Cerebellum (tissue), 4 donors: ENCODE measurements at places on chromosomes 6 and 20. TPM values are rescaled to one million over a fixed set of nuclear protein-coding genes. Genes with fewer than 3 reads are reported as not detected.

DNA sequence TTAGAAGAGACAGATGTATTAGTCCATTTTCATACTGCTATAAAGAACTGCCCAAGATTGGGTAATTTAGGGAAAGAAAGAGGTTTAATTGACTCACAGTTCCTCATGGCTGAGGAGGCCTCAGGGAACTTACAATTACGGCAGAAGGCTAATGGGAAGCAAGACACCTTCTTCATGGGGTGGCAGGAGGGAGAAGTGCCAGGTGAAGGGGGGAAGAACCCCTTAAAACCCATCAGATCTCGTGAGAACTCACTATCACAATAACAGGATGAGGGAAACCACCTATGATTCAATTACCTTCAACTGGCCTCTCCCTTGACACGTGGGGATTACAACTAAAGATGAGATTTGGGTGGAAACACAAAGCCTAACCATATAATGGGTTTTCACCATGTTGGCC lies 28.9 kb upstream of the PNRC1 start:
- no peak for DNase-seq

DNA sequence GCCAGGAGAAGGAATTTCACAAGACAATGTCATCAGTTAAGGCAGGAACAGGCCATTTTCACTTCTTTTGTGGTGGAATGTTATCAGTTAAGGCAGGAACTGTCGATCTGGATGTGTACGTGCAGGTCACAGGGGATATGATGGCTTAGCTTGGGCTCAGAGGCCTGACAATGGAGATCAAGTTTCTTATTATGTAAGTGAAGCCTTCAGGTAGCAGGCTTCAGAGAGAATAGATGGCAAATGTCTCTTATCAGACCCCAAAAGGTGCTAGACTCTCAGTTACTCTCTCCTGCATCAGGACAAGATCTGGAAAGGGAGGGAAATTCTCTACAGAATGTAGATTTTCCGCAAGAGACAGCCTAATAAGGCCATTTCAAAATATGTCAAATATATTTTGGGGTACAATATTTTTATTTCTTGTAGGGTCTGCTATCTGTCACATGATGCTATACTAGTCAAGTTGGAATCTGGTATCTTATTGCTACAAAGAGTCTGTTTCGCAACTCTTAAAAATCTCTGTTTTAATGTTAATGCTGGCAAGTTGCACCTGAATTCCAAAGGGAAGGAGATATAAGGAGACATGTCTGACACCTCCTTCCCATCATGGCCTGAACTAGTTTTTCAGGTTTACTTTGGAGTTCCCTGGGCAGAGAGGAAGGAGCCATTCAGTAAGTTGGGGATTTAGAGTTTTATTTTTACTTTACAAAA lies 48.8 kb downstream of the TRDN start:
- DNase-seq, result no peak

DNA sequence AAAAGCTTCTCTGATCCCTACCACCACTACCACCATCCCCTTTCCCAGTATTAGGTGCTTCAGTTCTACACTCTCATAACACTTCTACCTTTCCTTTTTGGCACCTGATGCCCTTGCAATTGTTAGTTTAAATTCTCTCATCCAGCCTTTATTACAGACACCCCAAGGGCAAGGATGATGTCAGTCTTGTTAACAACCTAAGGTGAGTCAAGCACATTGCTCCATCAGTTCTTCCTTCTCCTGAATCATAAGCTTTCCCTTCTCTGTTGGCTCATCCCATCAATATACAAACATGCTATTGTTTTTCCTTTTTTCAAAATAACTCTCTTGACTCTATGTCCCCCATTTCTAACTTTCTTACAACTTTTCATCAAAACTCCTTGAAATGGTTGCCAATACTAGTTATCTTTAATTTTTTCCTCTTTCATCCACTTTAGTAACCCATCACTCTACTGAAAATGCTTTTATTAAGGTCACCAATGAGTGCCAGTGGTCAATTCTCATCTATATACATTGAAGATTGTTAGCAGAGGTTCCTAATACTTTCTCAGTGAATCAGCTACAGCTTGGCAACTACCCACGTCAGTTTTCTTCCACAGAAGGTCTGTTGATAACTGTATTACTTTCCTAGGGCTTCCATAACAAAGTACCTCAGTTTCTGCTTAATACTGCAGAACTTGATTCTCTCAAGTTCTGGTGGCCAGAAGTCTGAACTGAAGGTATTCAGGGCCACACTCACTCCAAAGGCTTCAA lies 97.1 kb upstream of the FLRT3 start:
- no peak for DNase-seq

DNA sequence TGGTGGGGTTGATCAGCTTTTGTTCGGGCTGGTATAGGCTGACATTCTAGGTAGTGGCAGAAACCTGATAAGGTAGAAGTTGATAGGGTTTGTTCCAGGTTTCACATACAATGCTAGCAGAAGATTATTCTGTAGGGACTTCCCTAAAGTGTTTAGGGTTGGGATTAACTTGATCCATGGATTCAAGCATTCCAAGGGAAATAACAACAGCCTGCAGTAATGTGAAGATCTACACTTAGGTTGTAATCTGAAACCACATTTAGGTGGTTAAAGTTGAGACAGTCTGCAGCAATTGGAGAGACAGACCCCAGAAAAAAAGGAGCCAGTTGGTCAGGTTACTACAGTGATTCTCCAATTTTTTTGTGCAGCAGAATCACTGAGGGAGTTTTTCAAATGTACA lies 56.1 kb downstream of the GJA1 start:
- DNase-seq, result no peak

DNA sequence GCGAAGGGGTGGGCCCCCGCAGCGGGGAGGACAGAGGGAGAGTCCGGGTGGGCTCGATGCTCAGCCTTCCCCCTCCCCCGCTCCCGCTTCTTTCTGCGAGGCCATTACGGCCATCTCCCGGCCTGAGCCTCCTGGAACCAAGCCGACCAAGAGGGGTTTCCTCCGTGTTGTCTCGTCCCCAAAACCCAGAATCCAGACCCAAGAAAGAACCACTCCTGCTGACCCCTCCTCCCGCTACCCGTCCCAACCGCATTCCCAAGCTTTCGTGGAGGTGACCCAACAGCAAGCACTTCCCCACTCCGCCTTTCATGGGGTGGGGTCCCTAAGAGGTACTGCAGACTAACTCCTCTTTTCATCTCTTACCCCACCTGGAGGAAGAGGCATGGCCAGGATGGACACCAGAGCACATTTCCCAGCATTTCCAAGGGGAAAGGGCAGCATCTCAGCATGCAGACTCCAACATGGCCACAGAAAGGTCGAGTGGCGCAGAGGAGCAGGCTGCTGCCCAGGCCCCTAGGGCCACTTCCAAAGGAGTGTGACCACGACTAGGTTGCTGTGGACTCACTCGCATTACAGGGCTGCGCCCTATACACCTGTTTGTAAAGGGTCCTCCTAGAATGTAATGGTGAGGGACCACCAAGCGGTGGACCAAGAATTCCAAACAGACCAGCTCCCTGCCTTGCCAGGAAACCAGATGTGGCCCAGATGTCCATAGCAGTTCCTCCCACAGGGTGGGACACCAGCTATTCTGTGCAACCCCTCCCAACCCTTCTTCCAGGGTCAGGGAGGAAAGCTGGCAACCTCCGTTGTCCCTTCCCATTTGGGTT lies 53.4 kb downstream of the MRPL14 start:
- no peak for DNase-seq

GRCh38 chr6:34957231-34957783 lies 68.3 kb downstream of the ANKS1A start:
- no peak for DNase-seq

- DNase-seq, result no peak
Measured at GRCh38 chr6:24147511-24148153, 21.6 kb downstream of the NRSN1 start.

- no peak for DNase-seq
Measured at GRCh38 chr6:91045161-91045560, 458.3 kb upstream of the MAP3K7 start.

The FAM83B gene
- 0.64 TPM for total RNA-seq

The ROMO1 gene
- 49.3 TPM for total RNA-seq

The SLC13A3 gene
- 9.8 TPM for total RNA-seq

The TAP2 gene
- total RNA-seq, result 4.4 TPM

The SERINC1 gene
- total RNA-seq, result 345 TPM

The VNN1 gene
- 0.09 TPM for total RNA-seq

The CALHM4 gene
- not detected for total RNA-seq
